ENCODE measurements at places on chromosomes 3 and 15.
A peak's percentile ranks its signal among the peaks of the same experiment; 100 is the strongest.

- DNase-seq = peak; percentile 21
Measured at GRCh38 chr3:49554633-49555265, 472 bp downstream of the BSN start.

DNA sequence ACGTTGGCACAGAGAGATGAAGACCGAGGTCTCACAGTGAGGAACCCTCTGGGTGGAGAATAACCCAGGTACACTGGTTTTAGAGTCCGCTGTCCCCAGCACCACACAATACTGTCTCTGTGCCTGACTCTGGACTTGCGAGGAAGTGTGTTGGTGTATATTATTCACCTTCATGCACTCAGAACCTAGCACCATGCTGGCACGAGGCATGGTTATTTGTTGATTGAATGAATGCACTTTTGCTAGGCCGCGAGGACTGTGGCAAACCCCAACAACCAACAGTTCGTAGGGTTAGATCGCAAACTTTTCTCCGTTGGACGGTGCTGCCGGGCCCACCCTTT, 484 bp upstream of the C3orf52 start:
- DNase-seq = no peak

GRCh38 chr15:57406062-57406772, 29.9 kb downstream of the CGNL1 start:
- DNase-seq = no peak

- no peak for DNase-seq
Measured at GRCh38 chr15:74988007-74988800, 7.2 kb upstream of the SCAMP5 start.

DNA sequence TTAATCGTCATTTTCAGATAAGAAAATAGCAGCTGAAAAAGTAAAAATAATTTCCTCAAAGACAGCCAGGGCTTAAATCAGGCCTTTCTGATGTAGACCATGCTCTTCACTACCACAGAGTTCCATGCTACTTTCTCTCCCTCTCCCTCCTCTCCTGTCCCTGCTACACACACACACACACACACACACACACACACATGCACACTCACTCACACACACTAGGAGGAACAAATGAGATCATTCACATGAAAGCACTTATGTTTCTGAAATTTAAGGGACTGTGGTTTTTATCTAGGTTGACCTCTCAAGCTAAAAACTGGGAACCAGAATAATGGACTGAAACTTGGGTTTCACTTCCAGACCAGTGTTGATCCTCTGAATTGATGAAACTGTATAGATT, 4.1 kb upstream of the PSMA4 start:
- no peak for DNase-seq

DNA sequence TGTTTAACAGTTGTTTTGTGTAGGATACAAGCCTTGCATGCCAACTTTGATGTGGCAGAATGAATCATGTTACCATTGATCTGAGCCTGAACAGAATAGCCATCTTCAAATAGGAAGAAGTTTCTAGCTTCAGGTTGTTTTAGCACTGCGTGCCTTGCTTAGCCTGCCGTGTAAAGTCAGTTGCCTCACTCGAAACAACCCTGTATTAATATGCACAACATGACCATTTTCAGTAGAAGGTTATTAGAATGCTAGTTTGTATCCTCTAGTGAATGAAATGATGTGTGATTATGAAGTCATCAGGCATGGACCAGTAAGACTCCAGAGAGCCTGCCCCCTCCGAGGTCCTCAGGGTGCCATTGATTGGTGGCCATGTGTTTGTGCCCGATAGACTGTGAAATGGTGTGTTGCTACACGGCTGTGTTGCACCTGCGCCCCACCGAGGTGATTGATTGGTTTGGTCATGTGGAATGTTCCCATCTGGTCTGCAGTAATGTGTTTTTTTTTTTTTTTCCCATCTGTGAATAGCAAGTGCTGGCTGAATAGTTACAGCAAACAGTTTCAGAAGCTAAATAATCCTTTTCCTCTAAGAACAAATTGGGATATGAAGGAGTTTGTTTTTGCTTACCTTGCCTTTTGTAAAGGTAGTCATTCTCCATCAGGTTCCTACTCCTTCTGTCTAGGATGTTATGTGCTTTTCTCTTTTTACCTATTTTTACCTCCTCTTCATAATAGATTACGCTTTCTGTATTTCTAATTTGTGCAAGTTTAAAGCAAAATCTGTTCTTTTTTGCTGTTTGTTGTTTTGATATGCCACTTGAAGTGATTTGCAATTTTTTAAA, 214.9 kb downstream of the TCF12 start:
- DNase-seq = peak; percentile 57

GRCh38 chr15:71131601-71132362, 16.5 kb downstream of the THSD4 start:
- no peak for DNase-seq

DNA sequence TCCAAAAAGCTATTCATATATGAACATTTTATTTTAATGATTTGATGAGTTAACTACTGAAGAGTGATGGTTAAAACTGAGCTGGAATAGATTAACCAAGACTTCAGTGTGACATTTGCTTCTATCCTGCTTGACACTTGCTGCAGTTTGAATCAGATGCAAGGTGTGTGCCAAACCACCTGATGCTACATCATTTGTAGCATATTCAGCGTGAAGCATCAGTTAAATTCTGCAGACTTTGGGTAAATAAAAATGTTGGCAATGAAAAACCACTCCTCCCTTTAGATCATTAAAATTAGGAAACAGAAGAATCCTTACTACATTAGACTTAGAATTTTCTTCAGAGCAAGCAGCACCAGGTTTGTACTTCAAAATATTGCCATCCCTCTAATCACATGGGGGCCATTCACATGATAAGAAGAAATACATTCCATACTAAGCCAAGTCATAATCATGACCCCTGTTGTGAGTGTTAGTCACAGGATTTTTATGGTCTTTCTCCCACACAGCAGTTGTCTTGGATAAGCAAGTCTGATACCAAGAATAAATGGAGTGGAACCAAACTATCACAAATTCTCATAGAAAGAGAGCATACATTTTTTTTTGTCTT, 160.7 kb upstream of the TNIK start:
- no peak for DNase-seq

Measured in renal cortex interstitium (tissue), 15 donors.